ENCODE measurements at places on chromosomes 11 and 22.

GRCh38 chr11:76589477-76589876 lies 81.1 kb downstream of the LRRC32 start:
- no peaks in the 10 kb centered on the region for H3K27me3 ChIP-seq
- no peaks in the 10 kb centered on the region for H3K4me1 ChIP-seq
- H3K4me3 ChIP-seq: no peak overlapping the region

- no peak overlapping the region for H3K4me3 ChIP-seq
- peaks cover 24% of the 10 kb centered on the region for H3K4me1 ChIP-seq
- H3K27ac ChIP-seq: peak overlapping the region; percentile 72
- H3K36me3 ChIP-seq: peaks cover 23% of the 10 kb centered on the region
- no peaks in the 10 kb centered on the region for H3K27me3 ChIP-seq
- DNase-seq: peak; percentile 59
Observed at GRCh38 chr11:16820324-16821092, 82.1 kb downstream of the C11orf58 start.

DNA sequence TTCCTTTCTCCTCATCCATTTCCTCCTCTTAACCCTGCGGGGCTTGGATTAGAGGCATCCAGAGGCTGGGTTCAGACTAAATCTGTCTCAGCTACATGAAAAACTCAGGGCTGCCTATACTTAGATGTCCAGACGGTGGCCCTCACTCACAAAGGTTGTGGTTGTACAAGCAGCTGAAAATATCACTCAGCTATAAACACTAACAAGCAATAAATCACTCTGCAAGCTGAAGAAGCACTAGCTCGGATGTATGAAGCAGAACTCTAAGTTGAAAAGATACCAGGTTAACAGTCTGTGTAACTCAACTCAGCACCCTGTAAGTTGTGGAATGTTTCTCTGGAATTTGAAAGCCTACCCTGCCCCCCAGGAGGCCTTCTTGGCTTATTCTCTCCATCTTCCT lies 82.9 kb downstream of the EXT2 start:
- peaks cover 2% of the 10 kb centered on the region for H3K4me1 ChIP-seq
- no peak for DNase-seq
- H3K27me3 ChIP-seq: no peaks in the 10 kb centered on the region
- peaks cover 13% of the 10 kb centered on the region for H3K36me3 ChIP-seq
- H3K4me3 ChIP-seq: no peak overlapping the region

GRCh38 chr11:114208377-114208776 lies 87.8 kb upstream of the NNMT start:
- H3K36me3 ChIP-seq: no peaks in the 10 kb centered on the region
- DNase-seq: no peak
- H3K4me3 ChIP-seq: no peak overlapping the region
- H3K27ac ChIP-seq: peak overlapping the region; percentile 92
- peaks cover 56% of the 10 kb centered on the region for H3K4me1 ChIP-seq

DNA sequence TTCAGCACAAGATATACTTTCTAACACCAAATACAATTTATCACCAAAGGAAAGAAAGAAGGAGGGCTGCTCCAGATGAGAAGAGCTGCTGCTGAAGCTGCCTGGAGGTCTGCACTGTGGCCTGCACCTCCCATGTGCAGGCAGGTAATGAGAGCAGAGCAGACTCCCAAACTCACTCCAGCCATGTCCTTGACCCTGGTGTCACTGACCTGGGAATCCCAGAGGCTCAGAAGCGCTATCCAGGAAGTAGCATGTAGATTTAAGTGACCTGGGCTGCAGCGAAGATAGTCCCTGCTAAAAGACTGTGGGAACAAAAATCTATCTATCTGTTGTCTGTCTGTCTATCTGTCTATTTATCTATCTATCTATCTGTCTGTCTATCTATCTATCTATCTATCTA lies 816.3 kb downstream of the OPCML start:
- no peak overlapping the region for H3K27ac ChIP-seq
- H3K4me1 ChIP-seq: peaks cover 6% of the 10 kb centered on the region
- no peak overlapping the region for H3K4me3 ChIP-seq
- no peaks in the 10 kb centered on the region for H3K36me3 ChIP-seq
- peaks cover 39% of the 10 kb centered on the region for H3K27me3 ChIP-seq

DNA sequence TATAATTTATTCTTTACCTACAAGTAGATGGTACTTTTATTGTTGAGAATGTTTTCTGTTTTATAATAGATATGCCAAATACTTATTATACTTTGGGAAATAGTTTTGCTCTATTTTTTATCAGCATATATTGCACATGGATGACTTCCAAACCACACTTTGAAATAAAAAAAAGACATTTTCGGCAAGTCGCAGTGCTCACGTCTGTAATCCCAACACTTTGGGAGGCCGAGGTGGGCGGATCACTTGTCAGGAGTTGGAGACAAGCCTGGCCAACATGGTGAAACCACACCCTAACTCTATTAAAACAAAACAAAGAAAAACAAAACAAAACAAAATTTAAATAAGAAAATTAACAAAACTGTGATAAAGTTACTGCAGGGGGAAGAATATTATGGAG lies 983.9 kb upstream of the CNTN5 start:
- no peak for DNase-seq
- H3K27ac ChIP-seq: no peak overlapping the region
- H3K27me3 ChIP-seq: no peaks in the 10 kb centered on the region
- no peaks in the 10 kb centered on the region for H3K36me3 ChIP-seq
- H3K4me3 ChIP-seq: no peak overlapping the region
- no peaks in the 10 kb centered on the region for H3K4me1 ChIP-seq

DNA sequence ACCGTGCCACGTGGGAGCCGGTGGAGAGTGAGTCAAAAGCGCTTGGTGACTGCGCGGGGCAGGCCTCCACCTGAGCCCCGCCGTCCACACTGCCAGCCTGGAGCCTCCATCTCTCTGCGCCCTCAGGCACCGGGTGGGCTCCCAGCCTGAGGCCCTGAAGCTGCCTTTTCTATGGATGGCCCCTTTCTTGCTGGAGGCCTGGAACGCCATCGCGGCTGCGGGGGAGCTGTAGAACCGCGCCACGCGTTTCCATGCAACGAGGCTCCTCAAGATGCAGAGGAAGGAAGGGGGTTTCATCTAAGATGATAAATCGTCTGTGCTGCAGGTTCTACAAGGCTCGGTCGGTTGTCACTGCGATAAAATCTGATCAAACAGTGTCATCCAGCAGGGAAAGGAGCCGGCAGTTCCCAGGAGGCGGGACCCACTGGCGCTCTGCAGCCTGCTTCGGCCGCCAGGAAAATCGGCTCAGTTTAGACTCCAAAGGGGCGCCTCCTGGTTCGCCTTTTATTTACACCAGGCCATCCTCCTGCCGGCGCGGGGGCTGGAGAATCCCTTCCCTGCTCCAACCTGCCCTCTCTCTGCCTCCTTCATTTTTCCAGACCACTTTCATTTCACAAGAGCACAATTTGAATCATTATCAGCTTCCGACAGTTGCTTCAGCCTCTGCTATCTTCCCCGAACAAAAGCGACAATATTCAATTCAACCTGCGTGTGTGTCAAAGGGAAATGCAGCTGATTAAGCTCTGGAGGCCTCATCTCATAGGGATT lies 624.4 kb downstream of the BRD1 start:
- no peak for DNase-seq
- no peak overlapping the region for H3K27ac ChIP-seq
- H3K27me3 ChIP-seq: peaks cover 16% of the 10 kb centered on the region
- H3K4me1 ChIP-seq: no peaks in the 10 kb centered on the region
- no peak overlapping the region for H3K4me3 ChIP-seq

DNA sequence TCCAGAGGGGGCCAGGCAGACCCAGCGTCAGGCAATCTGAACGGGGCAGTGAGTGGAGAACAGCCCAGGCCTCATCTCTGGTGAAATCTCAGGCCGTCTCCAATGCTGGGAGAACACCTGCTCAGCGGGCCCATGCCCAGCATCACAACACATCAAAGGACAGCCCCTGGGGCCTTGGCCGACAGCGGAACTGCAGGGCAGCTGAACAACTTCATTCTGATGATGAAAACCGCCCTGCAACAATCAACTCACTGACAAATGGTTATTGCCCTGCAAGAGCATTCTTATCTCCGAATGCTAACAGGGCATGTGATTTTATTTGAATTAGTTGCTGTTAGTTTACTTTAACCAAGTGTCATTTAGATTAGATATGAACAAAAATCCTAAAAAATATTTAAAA lies 14.6 kb downstream of the CELSR1 start:
- H3K27me3 ChIP-seq: peaks cover 76% of the 10 kb centered on the region
- H3K4me1 ChIP-seq: peaks cover 9% of the 10 kb centered on the region

DNA sequence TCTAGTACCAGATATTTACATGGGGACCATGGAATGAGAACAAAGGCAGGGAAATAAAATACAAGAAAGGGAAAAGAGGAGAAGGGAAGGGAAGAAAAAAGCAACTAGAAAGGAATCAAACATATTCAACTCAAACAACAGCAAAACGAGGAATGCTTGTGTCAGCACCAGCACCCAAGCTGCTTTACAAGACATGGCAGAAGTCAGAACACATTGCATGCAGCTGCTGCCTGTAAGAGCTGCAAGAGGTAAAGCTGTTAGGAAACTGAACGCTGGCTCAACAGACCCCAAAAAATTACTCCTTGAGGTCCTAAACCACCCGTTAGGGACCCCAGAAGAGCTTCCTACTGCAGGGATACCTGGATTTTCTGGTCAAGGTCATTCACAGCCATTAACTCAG lies 296.9 kb downstream of the OPCML start:
- peaks cover 18% of the 10 kb centered on the region for H3K27me3 ChIP-seq
- peaks cover 10% of the 10 kb centered on the region for H3K4me1 ChIP-seq
- H3K36me3 ChIP-seq: no peaks in the 10 kb centered on the region
- H3K27ac ChIP-seq: no peak overlapping the region
- DNase-seq: no peak

- no peaks in the 10 kb centered on the region for H3K4me1 ChIP-seq
- DNase-seq: no peak
- H3K4me3 ChIP-seq: no peak overlapping the region
- no peak overlapping the region for H3K27ac ChIP-seq
- H3K36me3 ChIP-seq: no peaks in the 10 kb centered on the region
- H3K27me3 ChIP-seq: peaks cover under 1% of the 10 kb centered on the region
Observed at GRCh38 chr11:62103141-62103540, 20.7 kb upstream of the INCENP start.

GRCh38 chr11:130449310-130449990 lies 1.0 kb downstream of the ADAMTS15 start:
- H3K4me3 ChIP-seq: peak overlapping the region; percentile 77
- peaks cover 71% of the 10 kb centered on the region for H3K27me3 ChIP-seq
- no peak overlapping the region for H3K27ac ChIP-seq

- peaks cover 10% of the 10 kb centered on the region for H3K4me1 ChIP-seq
- no peaks in the 10 kb centered on the region for H3K36me3 ChIP-seq
- H3K27me3 ChIP-seq: no peaks in the 10 kb centered on the region
- H3K27ac ChIP-seq: peak overlapping the region; percentile 74
- no peak overlapping the region for H3K4me3 ChIP-seq
- DNase-seq: no peak
Observed at GRCh38 chr22:17964156-17964555, 60.2 kb downstream of the MICAL3 start.

DNA sequence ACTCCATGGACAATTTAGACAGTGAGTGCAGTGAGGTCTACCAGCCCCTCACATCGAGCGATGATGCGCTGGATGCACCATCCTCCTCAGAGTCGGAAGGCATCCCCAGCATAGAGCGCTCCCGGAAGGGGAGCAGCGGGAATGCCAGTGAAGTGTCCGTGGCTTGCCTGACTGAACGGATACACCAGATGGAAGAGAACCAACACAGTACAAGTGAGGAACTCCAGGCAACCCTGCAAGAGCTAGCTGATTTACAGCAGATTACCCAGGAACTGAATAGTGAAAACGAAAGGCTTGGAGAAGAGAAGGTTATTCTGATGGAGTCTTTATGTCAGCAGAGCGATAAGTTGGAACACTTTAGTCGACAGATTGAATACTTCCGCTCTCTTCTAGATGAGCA lies 51.4 kb downstream of the SPECC1L start:
- H3K4me1 ChIP-seq: peaks cover 1% of the 10 kb centered on the region
- no peak for DNase-seq
- H3K4me3 ChIP-seq: no peak overlapping the region
- no peak overlapping the region for H3K27ac ChIP-seq
- peaks cover 29% of the 10 kb centered on the region for H3K36me3 ChIP-seq

- no peak overlapping the region for H3K27ac ChIP-seq
- no peak overlapping the region for H3K4me3 ChIP-seq
- H3K36me3 ChIP-seq: no peaks in the 10 kb centered on the region
- H3K4me1 ChIP-seq: peaks cover 18% of the 10 kb centered on the region
Observed at GRCh38 chr11:37503411-37504059, 905.5 kb upstream of the RAG2 start.

DNA sequence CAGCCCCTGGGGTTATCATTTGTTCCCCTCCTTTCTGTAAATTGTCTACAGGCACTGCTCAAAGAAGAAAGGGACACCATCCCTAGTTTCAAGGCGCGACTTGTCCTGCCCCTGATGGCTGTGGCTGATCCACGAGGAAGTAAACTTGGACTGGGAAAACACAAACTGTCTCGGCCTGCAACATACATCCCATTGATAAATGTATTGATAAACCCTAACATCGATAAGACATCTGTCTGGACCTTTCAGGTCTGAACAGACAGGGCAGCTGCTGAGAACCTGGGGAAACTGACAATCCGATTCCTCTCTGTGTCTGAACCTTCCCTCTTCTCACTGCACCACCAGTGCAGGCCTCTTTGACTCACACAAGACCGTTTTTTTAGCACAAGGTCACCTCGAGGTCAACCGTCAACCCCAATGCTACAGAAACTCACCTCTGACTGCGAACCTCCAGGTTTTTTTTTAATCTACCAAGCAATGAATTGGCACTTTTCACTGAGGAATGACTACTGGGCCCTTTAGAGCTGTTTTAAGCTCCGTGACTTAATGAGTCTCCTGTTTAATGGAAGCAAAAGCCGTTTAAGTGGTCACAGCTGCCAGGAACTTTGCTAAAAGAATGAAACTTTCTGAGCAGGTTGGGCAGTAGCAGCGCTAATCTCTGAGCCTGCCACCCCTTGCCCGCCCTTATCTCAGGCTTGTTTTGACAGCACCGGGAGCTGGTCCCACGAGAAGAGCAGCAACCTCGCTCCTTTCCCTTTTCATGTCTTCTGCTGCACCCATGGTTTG lies 203.8 kb upstream of the TMEM45B start:
- H3K27me3 ChIP-seq: no peaks in the 10 kb centered on the region
- H3K4me3 ChIP-seq: peak overlapping the region; percentile 45
- no peaks in the 10 kb centered on the region for H3K36me3 ChIP-seq
- H3K4me1 ChIP-seq: peaks cover 28% of the 10 kb centered on the region
- DNase-seq: peak; percentile 23

- peak overlapping the region; percentile 7 for H3K4me3 ChIP-seq
- peak; percentile 75 for DNase-seq
Observed at GRCh38 chr11:61336171-61336935, 3.3 kb downstream of the TKFC start.

DNA sequence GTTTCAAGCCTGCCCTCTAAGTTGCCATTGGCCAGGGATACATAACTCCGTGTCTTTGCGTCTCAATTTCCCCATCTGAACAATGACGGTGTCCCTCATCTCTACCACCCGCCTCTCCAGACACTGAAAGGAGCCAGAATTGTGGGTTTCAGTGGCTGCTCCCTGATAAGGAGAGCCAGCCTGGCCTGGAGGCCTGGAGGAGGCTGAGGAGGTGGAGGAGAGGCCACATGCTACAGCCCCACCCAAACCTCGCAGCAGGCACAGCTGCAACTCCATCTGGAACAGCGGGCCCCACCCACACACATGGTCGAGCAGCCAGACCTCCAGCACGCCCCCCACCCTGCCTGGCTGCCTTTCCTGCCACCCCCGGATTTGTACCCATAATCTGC lies 34.4 kb upstream of the CD82 start:
- no peaks in the 10 kb centered on the region for H3K4me1 ChIP-seq
- H3K27ac ChIP-seq: no peak overlapping the region
- no peaks in the 10 kb centered on the region for H3K36me3 ChIP-seq

- H3K4me1 ChIP-seq: no peaks in the 10 kb centered on the region
- no peaks in the 10 kb centered on the region for H3K27me3 ChIP-seq
- H3K4me3 ChIP-seq: no peak overlapping the region
Observed at GRCh38 chr11:93686226-93686625, 24.7 kb downstream of the CEP295 start.

Data from progenitor cell of endocrine pancreas (in vitro differentiated cells).